ENCODE measurements at places on chromosomes 2 and 18.

- DNase-seq = no peak
These were observed 62.9 kb upstream of the ASPRV1 start for GRCh38 chr2:70024284-70024683.

GRCh38 chr2:203016716-203017115, 2.0 kb downstream of the NBEAL1 start:
- DNase-seq = no peak

GRCh38 chr2:68771211-68771751, 36.7 kb downstream of the ARHGAP25 start:
- no peak for DNase-seq

GRCh38 chr18:24051031-24051947, 36.7 kb downstream of the TTC39C start:
- no peak for DNase-seq

- DNase-seq = no peak
These were observed 67.5 kb downstream of the MBOAT2 start for GRCh38 chr2:8935982-8936381.

DNA sequence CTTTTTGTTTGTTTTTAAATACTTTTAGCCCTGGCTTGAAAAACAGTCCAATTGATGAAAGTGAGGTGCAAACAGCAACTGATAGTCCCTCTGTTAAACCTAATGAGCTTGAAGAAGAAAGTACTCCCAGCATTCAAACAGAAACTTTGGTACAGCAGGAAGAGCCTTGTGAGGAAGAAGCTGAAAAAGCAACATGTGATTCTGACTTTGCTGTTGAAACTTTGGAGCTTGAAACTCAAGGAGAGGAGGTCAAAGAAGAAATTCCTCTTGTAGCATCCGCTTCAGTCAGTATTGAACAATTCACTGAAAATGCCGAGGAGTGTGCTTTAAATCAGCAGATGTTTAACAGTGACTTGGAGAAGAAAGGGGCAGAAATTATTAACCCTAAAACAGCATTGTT, 30.6 kb upstream of the DYSF start:
- DNase-seq = no peak

- DNase-seq = no peak
These were observed 2.8 kb downstream of the GULP1 start for GRCh38 chr2:188294352-188294926.

DNA sequence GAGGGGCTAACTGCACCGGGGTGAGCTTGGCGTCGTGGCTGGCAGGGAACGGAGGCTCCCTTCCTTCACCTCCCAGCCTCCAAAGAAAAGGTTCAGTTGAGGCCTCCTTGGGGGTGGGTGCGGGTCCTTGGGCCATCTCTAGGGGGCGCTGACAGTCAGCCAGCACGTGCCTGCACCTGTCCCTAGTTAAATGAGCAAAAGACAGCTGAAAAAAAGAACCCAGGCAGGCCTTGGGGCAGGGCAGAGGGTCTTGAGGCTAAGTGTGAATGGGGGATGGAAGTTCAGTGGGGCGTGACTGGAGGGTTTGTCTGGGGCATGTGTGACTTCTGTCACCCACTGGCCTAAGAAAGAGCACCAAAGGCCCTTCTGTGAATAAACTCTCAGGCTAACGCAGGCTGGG, 56.4 kb downstream of the ZFP36L2 start:
- peak; percentile 79 for DNase-seq

GRCh38 chr2:196719110-196719872, 79.8 kb downstream of the CCDC150 start:
- no peak for DNase-seq

- no peak for DNase-seq
These were observed 29.4 kb upstream of the MBP start for GRCh38 chr18:77161961-77162360.

GRCh38 chr2:204051476-204051875, 114.9 kb downstream of the ICOS start:
- DNase-seq = no peak

DNA sequence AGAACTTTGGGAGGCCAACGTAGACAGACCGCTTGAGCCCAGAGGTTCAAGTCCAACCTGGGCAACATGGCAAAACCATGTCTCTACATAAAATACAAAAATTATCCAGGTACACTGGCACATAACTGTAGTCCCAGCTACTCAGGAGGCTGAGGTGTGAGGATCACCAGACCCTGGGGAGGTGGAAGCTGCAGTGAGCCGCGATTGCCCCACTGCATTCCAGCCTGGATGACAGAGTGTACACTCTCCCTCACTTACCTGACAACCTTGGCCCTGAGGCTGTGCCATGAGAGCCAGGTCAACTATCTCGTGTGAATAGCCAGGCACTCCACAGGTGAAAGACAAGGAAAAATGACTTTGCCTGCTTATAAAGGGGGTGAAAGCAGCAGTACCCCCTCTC, 39.3 kb downstream of the CBLN2 start:
- DNase-seq = no peak

GRCh38 chr2:237626813-237627440, 460 bp upstream of the LRRFIP1 start:
- peak; percentile 36 for DNase-seq

DNA sequence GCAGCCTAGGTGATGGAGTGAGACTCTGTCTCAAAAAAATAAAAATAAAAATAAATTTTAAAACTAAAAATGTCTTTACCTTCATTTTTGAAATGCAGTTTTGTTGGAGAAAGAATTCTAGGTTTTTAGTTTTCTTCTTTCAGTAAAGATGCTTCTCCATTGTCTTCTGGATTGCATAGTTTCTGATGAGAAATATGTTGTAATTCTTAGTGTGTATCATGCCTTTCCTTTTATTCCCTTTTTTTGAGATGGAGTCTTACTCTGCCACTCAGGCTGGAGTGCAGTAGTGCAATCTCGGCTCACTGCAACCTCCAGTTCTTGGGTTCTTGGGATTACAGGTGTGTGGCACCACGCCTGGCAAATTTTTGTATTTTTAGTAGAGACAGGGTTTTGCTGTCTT, 130.0 kb upstream of the FBXO11 start:
- DNase-seq = no peak

DNA sequence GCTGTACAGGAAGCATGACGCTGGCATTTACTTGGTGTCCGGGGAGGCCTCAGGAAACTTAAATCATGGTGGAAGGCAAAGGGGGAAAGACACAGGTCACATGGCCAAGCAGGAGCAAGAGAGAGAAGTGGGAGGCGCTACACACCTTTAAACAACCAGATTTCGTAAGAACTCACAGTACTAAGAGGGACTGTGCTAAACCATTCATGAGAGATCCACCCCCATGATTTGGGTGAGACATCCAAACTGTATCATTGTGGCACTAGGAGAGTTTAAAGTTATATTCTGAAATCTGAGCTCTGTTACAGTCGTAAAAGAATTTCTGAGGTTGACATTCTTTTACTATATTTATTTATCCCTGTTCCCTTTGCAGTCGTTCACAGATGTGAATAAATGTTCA, 116.6 kb downstream of the ICA1L start:
- no peak for DNase-seq

GRCh38 chr2:36088716-36089328, 266.8 kb upstream of the CRIM1 start:
- DNase-seq = no peak

- DNase-seq = no peak
These were observed 28.2 kb upstream of the YWHAQ start for GRCh38 chr2:9658972-9659371.

DNA sequence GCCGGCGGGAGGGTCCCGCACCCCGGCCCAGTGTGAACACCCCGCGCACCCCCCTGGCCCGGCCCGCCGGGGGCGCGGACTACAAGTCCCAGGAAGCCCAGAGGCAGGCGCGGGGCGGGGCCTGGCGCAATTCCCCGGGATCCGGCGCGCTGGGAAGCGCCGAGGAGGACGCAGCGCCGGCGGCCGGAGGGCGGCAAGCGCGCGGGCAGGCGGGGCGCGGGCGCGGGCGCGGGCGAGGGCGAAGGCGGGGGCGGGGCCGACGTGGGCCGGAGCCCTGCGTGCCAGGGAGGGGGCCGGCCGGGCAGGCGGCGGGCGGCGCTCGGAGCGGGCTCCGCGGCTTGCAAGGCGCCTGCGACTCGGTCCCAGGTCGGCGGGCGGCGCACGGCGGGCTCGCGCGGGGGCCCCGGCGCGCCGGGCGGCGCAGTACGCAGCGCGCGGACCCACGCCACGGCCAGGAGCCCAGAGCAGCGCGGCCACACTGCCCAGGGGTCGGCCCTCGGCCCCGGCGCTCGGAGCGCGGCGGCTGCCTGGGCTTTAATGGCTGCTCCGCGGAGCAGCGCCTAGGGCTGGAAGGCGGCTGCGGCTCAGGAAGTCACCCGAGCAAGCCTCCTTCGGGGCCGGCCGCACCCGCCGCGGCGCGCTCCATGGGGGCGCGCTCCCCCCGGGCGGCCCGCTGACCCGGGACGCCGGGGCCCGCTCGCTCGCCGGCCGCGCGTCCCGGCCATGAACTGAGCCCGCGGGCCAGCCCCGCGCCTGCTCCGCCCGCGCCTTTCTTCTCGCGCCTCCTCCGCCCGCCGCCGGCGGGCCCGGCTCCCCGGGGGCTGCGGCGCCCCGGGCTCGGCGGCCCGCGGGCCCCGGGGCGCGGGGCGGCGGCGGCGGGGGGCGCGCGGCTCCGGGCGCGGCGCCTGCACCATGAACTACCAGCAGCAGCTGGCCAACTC, at the start of gene AGAP1:
AGAP1 (plus strand) TSS at position 269 of the 941 bp plus-strand sequence.
- peak; percentile 51 for DNase-seq

- no peak for DNase-seq
These were observed 96.0 kb downstream of the CDH2 start for GRCh38 chr18:28080876-28081300.

DNA sequence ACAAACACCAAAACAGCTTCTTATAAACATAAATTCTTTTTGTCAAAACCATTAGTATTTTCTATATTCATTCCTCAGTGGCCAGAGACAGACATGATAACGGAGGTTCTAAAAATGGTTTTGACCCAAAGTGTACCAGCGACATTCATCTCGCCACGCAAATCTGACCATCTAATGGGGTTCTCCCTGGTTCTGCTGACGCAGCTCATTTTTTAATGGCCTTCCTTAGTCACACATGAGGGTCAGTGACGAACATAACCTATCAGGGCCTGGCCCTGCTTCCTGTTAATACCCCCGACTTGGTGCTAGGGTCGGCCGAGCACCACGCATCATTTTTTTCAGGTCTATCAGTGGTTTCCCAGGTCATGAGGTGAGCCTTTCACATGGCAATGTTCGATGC, 45.9 kb upstream of the ARL4C start:
- no peak for DNase-seq

DNA sequence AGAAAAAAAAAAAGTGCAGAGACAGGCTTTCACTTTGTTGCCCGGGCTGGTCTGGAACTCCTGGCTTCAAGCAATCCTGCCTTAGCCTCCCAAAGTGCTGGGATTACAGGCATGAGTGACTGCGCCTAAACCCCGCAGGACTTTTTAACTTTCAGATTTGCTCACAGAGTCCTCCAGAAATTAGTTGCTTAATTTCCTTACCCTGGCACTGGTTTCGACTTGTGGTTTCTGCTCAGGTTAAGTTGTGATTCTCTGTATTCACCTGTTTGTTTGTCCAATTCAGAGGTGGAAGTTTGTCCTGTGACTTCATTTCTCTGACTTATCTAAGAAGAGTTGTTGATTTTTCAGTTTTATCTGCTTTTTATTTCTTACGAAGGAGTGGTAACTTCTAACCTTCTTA, 238.1 kb downstream of the TMEM182 start:
- DNase-seq = no peak

GRCh38 chr2:182521453-182522404, 94.9 kb upstream of the PDE1A start:
- no peak for DNase-seq

DNA sequence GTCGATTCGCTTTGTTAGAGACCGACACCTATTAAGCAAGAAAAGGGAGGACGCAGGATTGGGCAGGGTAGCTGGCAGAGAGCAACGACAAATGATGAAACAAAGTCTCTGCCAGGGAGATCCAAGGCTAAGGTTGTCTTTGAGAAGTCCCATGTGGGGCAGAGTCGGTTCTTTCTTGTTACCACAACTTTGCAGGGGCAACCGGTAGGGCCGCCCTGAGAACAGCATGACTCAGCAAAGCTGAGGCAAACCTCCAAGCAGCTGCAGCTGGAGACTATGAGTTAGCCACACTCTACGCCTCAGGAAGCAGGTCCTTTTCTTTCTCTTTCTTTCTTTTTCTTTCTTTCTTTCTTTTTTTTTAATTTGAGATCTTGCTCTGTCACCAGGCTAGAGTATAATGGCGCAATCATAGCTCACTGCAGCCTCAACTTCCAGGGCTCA, 452.3 kb upstream of the ID2 start:
- DNase-seq = peak; percentile 52

GRCh38 chr2:51410331-51410730, 378.4 kb upstream of the NRXN1 start:
- DNase-seq = no peak

GRCh38 chr2:128792476-128793054, 473.9 kb upstream of the HS6ST1 start:
- DNase-seq = no peak

GRCh38 chr2:230155359-230155758, 64.4 kb downstream of the SP110 start:
- DNase-seq = no peak

DNA sequence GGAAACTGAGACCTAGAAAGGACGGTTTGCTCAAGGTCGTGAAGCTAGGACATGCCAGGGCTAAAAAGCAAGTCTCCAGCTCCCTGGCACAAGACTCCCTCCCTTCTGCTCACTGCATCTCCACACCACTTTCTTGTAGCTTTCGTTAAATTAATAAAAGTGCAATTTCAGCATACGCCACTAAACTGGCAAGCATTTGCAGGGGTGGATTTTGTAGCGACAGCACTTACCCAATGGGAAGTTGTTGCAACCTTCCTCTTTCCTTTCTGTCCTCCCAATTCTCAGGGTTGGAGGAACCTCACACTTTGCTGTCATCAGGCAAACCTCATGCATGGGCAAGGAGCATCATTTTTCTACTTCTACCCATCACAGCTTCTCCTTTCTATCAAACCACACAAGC, 7.4 kb upstream of the RHOB start:
- no peak for DNase-seq

DNA sequence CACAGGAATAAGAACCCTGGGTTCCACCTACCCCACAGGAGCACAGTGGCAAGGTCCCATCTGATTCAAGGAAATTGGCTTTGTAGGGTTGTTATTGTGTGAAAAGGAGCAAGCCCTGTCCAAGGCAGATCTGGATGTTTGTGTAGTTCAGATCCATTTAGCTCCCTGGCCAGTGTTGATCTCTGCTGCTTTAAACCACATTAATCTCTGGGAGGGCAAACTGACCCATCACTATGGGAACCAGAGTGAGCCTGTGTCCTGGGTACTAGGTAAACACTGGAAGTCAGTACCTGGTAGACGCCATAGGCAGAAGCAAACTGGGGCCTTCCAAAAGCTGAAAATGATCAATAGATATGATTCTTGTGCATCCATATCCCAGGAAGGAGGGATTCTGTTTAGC, 271.5 kb upstream of the EPAS1 start:
- no peak for DNase-seq

All from activated T-cell treated with anti-CD3 and anti-CD28 coated beads, Interleukin-2, amount 50 U/mL, for 24 hours (primary cell).